Spinal cord (tissue), 10 donors: ENCODE measurements at places on chromosomes 1 and 21.

GRCh38 chr1:7491109-7491817 lies 279.8 kb upstream of the VAMP3 start:
- DNase-seq = no peak

GRCh38 chr1:24289937-24290595 lies 29.1 kb upstream of the GRHL3 start:
- peak; percentile 67 for DNase-seq

- DNase-seq = peak; percentile 83
Observed at GRCh38 chr21:32794644-32795079, 23.1 kb upstream of the PAXBP1 start.

- DNase-seq = peak; percentile 33
Observed at GRCh38 chr1:229848752-229849677, 218.0 kb upstream of the GALNT2 start.

DNA sequence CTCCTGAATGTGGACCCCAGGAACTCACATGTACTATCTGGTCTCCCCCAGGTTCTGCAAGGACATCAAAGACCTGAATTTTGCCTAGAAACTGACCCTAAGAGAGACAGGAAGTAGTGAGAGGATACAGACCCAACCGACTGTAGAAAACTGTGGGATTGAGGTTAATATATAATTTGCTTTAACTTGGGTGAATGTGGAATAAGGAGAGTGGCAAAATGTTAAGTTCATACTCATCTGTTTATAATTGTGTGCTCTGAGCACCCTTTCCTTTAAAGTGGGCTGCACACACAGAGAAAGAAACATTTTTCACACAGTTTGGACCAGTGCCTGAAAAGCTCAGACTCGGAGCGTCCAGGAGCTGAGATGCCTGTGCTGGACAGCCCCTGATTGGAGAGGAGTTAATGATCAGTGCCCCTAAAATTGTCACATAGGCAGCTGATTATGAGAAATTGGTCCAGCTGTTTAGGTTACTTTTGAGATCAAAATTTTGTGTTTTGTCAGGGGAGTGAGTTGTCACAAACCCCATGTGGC lies 37.2 kb downstream of the ROR1 start:
- DNase-seq = no peak

DNA sequence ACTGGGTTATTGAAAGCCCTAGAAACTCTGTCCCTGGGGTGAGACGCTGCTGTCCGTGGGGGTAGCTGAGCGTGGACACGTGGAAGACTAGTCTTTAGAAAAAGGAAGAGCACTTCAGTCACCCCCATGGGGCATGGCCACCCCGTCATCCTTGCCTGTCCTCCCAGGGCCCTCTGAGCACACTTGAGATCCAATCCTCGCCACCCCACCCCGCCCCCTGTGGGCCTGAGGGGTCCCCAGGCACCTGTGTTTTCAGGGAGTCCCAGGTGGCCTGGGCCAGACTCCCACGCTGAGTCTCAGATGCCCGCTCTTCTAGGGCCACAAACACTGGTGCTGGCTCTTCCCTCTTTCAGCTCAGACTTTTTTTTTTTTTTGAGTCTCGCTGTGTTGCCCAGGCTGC lies 2.5 kb downstream of the PRKCZ start:
- DNase-seq = no peak

DNA sequence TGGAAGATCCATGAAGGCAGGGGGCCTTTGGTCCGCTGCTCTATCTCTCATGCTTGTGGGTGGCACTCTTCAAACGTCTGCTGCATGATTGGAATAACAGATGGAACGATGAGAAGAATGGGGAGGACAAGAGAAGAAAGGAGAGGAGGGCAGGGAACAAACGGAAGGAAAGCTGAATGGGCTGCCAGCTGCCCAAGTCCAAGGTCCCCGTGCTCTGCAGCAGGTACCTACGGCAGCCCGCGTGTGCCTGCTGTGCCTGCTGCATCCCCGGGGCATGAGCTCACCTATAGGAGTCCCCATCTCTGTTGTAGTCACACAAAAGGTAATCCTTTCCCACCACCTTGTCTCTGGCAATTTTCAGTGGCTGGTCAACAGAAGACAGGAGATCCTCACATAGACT lies 73.1 kb downstream of the SLC66A1 start:
- DNase-seq = no peak

DNA sequence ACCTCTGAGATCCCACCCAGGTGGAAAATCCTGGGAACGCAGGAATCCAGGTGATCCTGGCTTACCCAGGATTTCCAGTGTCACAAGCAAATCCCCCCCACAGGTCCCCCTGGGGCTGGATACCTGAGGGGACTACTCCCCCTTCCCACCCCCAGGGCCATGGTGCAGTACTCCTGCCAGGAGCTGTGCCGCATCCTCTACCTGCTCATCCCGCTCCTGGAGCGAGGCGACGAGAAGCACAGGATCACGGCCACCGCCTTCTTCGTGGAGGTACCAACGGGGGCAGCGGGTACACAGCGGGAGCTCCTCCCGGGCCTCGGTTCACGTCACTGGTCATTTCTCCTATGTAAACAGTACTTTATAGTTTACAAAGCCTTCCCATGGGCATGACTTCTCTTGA lies 20.4 kb upstream of the TTC4 start:
- DNase-seq = no peak

GRCh38 chr21:26759731-26760130 lies 85.5 kb downstream of the ADAMTS1 start:
- no peak for DNase-seq

DNA sequence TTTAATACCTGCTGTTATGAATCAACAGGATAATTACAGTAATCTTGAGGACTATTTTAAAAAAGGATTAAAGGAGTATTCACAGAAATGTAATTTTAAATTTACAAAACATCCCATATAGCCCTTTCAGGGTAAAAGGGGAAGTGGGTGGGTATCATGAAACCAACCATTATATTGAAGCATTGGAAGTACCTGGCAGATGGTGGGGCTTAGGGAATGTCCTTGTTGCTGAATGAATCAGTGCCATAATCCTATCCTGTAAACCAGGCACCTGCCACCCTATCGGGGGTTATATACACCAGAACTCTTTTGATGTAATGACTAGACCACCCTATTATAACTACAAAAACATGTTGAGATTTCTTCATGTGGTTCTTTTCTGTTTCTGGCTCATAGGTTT lies 30.4 kb downstream of the CDC14A start:
- DNase-seq = no peak

DNA sequence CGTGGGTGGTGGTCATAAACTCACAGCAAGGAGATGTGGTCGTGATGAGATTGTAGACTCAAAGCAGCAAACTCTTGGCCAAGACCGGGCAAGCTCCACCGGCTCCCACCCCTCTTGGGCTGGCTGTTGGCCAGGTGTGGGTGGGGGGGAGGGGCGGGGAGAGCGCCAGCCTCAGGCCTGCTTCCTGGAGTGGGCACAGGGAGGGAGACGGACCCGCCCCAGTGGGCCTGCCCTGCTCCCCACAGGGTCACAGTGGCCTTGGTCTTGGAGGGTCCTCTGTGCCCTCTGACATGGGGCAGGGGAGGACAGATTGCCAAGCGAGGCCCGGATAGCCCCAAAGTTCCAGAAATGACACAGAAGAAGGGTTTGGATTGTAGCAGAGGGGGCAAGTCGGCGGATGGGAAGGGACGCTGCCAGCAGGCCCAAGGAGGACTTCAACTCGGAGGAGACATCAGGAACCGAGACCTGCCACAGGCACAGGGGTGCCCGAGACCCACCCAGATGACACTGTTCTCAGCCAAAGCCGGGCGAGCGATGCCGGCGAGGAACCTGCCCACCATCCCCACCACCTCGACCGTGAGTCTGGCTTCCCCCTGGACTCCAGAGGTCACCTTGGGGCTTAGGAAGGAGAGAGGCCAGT lies 85.4 kb upstream of the ACTRT2 start:
- no peak for DNase-seq

DNA sequence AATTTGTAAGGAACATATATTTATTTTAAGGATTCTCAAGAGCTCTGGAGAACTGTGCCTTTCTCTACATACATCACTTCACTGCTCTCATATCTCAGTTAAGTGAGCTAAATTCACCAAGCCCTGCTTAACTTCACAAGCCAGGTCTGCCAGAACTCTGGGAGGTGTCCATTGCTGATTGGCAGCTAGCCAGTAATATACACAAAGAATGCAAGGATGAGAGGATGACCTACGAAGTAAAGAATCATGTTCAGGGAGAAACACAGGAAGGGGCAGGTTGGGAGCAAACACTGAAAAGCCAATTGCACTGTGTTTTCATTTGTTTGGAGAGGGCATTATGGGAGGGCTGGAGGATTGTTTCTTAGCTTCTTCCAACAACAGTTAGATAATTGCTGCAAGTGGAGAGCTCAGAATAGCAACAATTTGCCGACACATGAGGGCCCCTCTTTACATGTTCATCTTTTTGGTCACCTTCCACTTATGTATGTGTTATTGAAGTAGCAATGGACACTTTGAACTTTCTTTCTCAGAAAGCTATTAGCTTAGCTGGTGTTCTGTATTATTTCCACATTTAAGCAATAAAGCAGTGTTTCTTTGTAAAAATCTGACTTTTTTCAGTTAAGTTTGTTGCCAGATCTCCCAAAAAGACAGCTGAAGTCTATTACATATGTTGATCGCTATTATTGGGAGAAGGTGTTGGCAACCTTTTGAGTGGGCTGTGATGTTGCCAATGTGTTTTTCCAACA lies 254.8 kb downstream of the LTN1 start:
- DNase-seq = no peak

GRCh38 chr21:14981246-14981645 lies 83.6 kb downstream of the NRIP1 start:
- no peak for DNase-seq

DNA sequence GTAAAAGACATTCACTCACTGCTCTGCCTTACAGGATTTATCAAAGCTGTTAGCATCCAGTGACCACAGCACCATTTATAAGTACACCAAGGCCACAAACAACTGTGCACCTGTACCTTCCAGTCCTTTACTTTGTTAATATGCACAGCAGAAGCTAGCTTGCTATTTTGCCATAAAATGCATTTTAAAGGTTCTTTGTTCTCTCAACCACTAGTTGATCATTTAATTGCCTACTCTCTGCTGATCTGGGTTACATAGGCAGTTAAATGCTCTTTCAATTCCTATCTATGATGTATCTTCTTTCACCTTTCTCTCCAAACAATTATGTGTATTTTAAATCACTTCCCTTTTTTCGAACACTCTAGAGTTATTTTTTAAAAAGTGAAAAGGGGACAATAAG lies 126.4 kb downstream of the SIPA1L2 start:
- DNase-seq = no peak

GRCh38 chr21:38888991-38889561 lies 83.3 kb downstream of the ETS2 start:
- DNase-seq = no peak

DNA sequence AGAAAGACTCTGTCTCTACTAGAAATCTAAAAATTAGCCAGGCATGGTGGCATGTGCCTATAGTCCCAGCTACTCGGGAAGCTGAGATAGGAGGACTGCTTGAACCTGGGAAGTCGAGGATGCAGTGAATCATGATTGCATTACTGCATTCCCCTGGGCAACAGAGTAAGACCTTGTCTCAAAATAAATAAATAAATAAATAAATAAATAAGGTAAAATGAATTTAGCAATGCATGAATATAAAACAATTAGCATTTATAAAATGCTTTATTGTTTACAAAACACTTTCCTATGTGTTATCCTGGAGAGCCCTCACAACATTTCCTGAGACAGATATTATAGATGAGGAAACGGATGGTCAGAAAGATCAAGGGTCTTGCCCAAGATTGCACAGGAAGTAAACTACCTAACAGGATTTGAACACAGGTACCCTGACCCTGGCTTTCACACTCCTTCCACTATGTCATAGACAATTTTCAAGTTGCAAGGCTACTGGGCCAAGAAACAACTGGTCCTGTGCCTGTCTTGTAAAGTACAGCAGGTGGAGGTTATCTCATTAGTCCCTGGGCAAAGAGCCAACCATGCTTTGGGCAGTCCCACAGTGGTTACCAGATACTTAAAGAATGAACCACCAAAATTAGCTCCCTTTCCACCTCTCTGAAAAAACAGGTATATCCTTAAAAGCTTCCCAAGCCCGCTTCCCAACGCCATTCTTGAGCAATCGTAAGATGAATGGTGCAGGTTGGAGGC lies 15.4 kb upstream of the VSIG8 start:
- no peak for DNase-seq

DNA sequence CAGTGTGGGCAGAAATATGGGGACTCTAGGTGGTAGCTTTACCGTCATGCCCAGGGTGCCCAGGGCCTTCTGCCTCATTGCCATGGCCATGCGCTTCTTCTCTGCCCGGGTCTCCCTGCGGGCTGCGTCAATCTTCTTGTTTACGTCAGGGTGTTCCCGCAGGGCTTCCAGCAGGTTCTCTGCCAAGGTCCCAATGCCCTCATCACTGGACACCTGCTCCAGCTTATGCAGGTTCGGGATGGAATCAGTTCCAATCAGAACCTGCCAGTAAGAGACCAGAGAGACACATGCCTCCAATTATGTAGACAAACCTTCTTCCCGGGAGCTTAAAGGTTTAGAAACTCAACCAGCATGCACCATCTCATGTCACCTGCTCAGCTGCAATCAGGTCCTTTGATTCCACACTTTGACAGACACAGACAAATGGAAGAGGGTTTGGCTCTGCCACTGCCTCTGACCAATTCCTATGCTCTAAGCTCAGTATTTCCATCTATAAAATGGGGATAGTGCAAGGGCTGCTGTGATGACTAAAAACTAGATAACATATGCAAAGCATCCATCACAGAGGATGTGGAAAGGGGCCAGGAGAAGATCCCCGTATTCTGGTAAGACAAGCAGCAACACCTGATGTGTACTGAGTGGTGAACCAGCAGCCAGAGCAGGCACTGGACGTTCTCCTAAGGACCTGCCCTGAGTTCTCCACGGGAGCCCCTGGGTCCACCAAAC lies 121.2 kb downstream of the UBR4 start:
- no peak for DNase-seq

DNA sequence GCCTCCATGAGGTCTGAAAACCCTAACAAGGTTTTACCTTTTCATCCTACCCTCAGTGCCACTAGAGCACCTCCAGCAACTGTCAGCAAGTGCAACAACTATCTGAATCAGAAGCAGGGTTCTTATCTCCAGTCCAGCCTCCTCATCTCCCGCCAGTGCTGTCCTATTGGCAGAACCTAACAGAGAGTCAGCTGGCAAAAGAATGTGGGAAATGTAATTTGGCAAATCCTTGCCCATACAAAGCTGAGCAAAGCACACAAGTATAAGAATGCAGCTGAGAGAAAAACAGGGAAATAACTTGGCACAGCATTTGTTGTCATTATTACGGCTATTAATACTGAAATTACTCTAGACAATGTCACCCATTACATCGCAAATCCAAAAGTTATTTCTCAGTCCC lies 124.2 kb downstream of the ATP6V1G3 start:
- no peak for DNase-seq

GRCh38 chr1:107018445-107018844 lies 38.0 kb upstream of the PRMT6 start:
- no peak for DNase-seq

- DNase-seq = no peak
Observed at GRCh38 chr21:27693376-27693775, 726.5 kb upstream of the ADAMTS5 start.

GRCh38 chr1:24096739-24097103 lies 15.2 kb downstream of the MYOM3 start:
- DNase-seq = no peak

DNA sequence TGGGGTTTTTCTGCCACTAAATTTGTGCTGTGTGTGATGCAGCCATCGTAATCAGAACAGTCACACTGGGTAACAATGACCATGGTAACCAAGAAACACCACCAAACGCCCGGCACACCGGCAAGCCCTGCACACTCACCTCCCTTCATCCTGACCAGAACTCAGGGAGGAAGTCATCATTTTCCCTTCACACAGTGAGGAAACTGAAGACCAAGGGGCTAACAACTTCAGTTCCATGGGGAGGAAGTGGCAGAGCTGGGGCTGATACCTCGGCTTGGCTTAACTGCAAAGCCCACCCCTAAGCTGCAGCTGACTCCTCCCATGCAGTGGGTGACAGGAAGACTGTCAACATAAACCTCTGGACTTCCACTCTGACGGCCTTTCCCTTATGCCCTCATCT lies 69.3 kb upstream of the BCAR3 start:
- no peak for DNase-seq
